ENCODE measurements at places on chromosomes 16 and 17.

GRCh38 chr17:57679906-57680695 lies 65.0 kb downstream of the CCDC182 start:
- peak; percentile 33 for DNase-seq

GRCh38 chr16:56411123-56411522 lies 14.2 kb downstream of the AMFR start:
- DNase-seq = no peak

- no peak for DNase-seq
Observed at GRCh38 chr16:79278506-79278905, 322.0 kb downstream of the MAF start.

DNA sequence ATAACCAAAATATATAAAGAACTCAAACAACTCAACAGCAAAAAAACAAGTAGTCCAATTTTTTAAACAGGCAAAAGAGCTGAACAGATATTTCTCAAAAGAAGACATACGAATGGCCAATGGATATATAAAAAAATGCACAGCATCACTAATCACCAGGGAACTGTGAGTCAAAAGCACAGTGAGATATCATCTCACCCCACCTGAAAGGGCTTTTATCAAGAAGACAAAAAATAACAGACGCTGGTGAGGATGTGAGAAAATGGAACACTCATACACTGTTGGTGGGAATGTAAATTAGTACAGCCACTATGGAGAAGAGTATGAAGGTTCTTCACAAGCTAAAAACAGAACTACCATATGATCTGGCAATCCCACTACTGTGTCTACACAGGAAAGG lies 7.4 kb downstream of the XYLT1 start:
- DNase-seq = no peak

- peak; percentile 93 for DNase-seq
Observed at GRCh38 chr17:16584273-16584995, 15.4 kb upstream of the ZNF287 start.

DNA sequence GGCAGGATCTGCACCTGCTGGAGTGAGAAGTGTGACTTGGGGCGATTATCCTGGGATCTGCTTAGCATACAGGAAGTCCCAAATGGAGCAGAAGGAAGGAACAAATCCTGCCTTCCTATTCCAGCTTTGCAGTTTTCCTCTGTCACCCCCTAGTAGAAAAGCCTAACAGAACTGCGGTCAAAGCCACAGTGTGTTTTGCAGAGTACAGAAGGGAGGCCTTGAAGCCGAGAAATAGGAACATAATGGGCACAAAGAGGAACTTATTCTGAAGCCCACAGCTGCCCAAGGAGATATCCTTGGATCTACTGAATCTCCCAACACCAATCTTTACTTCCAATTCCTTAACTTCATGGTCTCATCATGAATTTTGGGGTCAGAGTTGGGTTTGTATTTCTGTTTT lies 8.5 kb downstream of the KRTAP1-5 start:
- no peak for DNase-seq

DNA sequence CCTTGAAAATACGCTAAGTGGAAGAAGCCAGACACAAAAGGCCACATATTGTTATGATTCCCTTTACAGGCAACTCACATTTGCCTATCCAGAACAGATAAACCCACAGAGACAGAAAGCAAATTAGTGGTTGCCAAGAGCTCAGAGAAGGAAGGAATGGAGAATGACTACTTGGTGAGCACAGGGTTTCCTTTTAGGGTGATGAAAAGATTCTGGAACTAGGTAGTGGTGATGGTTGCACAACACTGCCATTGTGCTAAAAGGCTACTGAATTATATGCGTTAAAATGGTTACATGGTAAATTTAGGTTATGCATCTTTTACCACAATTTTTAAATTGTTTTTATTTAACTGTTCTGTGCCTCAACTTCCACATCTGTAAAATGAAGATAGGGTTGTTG lies 4.4 kb downstream of the COPRS start:
- no peak for DNase-seq

- DNase-seq = no peak
Observed at GRCh38 chr17:71099003-71099714, 929.8 kb downstream of the KCNJ2 start.

- no peak for DNase-seq
Observed at GRCh38 chr16:49799172-49799571, 56.7 kb downstream of the ZNF423 start.

- DNase-seq = no peak
Observed at GRCh38 chr17:6953689-6954088, 42.2 kb upstream of the ALOX12 start.

- no peak for DNase-seq
Observed at GRCh38 chr16:78375055-78375679, 275.7 kb downstream of the WWOX start.

- DNase-seq = no peak
Observed at GRCh38 chr17:17019891-17020456, 22.3 kb upstream of the MPRIP start.

DNA sequence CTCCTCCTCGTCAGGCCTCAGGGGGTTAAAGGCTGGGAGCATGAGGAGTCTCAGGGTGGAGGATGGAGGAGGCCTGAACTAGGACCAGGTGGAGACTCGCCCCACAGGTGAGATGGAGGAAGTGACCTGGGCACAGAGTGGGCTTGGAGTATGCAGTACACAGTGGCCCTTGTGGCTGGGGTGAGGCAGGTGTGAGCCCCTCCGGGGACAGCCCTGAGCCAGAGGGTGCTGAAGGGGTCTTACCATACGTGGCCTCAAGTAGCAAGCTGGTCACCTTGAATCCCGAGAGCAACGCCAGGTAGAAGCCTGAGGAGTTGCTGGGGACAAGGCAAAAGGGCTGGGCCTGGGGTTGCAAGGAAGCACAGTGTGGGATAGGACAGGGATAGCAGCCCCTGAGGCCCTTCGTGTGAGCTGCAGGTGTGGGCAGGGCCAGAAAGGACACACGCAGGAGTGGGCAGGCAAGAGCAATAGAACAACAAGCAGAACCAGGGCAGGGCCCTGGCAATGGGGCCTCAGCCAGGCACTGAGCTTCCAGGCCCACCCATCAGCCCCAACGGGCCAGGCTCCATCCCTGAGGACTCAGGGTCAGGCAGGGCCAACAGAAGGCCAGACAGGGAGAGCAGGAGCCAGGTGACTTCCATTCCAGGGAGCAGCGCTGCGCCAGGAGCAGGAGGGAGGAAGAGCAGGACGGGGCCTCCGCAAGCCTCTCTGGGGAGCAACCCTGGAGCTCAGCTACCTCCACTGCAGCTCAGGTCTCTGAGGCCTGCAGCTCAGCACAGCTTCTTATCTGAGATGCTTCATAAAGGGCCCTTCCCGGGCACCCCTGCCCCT lies 64.2 kb upstream of the TNRC6C start:
- no peak for DNase-seq

DNA sequence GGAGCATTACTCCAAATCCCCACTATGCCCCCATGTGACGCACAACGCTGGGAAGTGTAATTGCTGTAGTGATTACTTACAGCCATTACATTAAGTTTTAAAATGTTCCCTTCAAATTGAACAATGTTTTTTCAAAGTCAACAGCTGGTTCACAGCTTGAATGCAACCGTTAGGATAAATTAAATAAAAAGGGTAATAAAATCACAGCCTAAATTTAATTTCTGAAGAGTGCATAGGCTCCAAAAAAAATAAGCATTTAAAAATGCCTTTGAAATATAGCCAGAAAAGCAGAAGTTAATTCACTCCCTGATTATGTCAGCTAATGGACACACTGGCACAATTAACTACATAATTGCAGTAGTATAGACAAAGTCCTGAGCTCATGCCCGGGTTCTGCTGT lies 50.5 kb upstream of the KDM8 start:
- DNase-seq = no peak

DNA sequence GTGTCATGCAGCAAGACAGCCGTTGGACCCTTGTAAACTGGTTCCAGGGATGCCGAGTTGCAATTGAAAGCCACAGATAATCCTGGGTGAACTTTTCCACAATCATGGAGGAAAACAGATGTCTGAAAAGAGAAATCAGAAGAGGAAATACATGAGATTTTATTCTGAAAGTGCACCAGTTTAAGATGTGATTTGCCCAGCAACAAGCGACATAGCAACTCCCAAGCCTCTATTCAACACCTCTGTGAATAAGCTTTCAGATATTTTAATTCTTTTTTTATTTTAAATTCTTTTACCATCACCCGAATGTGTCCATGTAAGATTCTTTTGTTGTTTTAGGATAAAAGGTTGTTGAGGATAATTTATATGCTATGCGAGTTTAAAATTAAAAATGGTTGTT lies 46.0 kb downstream of the PKD1L3 start:
- DNase-seq = no peak

GRCh38 chr16:4936991-4937781 lies at the start of gene PPL:
Gene PPL, minus strand, starts transcription at chr16:4937148. Its CDS starts 103 bp downstream, at chr16:4937045.
- no peak for DNase-seq

DNA sequence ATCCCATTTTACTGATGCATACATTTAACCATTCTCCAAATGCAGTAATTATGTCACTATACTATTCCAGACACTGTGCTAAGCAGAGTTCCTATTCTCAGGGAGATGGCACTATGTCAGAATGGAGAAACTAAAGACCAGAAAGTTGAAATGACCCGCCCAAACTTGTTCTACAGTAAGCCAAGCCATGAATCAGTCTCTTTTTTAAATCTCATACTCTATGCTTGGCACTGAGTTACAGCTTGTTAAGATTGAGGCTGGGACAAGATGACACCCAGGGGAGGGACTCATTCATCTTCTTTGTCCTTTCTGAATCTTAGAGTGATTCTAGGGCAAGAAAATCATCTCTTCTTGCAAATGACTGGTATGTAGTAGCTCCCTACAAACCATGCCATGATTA lies 247.0 kb upstream of the CCL2 start:
- DNase-seq = no peak

GRCh38 chr16:67535201-67535600 lies 6.6 kb downstream of the RIPOR1 start:
- no peak for DNase-seq

DNA sequence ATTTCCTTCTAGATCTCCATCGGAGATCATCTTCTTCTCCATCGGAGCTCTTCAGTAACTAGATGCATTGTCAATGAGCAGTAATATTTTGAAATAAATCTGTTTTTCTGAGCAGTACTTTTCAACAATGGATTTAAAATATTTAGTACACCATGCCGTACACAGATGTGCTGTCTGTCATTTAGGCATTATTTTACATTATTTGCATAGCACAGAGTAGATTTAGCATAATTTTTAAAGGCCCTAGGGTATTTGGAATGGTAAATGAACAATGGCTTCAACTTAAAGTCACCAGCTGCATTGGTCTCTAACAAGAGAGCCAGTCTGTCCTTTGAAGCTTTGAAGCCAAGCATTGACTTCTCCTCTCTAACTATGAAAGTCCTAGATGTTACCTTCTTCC lies 95.4 kb upstream of the ANKFN1 start:
- DNase-seq = no peak

GRCh38 chr16:59759296-59759695 lies 1025.2 kb upstream of the GOT2 start:
- DNase-seq = no peak

GRCh38 chr17:49130891-49131290 lies 1.7 kb upstream of the B4GALNT2 start:
- DNase-seq = no peak

- no peak for DNase-seq
Observed at GRCh38 chr16:69927056-69927757, 23.9 kb upstream of the CLEC18A start.

DNA sequence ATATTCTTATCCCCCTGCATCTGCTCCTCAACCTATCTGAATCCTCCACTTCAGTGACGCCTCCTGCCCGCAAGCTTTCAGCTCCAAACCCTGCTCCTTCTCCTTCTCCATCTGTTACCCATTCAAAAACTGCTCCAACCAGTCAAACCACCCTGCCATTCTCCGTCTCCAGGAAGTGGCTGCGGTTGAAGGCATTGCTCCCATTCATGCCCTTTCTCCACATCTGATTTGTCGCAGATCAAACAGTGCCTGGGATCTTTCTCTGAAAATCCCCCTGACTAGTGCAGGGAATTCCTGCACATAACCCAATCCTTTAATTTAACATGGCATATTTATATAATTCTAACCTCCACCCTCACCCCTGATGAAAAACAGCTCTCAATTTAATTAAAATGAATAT lies 56.3 kb downstream of the SLFN5 start:
- no peak for DNase-seq

GRCh38 chr17:48871551-48872351 lies 20.8 kb upstream of the ATP5MC1 start:
- DNase-seq = no peak

DNA sequence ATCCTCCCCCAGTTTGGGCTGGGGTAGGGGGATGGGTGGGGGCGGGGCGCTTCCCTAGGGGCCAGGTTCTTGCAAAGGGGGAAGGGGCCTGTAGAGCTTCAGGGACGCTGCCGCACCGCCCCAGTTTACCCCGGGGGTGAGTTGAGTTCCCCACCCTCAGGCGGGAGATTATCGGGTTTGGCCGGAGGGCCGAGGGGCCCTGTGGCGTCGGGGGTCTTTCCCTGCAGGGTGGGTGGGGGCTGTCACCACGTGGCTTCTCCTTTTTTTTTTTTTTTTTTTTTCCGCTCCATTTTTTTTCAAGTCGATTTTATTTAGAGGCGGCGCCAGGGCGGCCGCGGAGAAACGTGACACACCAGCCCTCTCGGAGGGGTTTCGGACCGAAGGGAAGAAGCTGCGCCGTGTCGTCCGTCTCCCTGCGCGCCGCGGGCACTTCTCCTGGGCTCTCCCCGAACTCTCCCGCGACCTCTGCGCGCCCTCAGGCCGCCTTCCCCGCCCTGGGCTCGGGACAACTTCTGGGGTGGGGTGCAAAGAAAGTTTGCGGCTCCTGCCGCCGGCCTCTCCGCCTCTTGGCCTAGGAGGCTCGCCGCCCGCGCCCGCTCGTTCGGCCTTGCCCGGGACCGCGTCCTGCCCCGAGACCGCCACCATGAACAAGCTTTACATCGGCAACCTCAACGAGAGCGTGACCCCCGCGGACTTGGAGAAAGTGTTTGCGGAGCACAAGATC lies at the start of gene IGF2BP1:
Gene IGF2BP1, plus strand, starts transcription at position 283 of the 724 bp plus-strand sequence. Its CDS starts 361 bp downstream, at position 644.
- DNase-seq = peak; percentile 83

- no peak for DNase-seq
Observed at GRCh38 chr17:2985318-2985717, 78.1 kb downstream of the OR1D5 start.

GRCh38 chr16:6947291-6947690 lies 385.4 kb upstream of the RBFOX1 start:
- no peak for DNase-seq

GRCh38 chr16:1107141-1107540 lies 11.1 kb upstream of the C1QTNF8 start:
- DNase-seq = no peak

- no peak for DNase-seq
Observed at GRCh38 chr17:19361944-19362276, 613 bp downstream of the B9D1 start.

DNA sequence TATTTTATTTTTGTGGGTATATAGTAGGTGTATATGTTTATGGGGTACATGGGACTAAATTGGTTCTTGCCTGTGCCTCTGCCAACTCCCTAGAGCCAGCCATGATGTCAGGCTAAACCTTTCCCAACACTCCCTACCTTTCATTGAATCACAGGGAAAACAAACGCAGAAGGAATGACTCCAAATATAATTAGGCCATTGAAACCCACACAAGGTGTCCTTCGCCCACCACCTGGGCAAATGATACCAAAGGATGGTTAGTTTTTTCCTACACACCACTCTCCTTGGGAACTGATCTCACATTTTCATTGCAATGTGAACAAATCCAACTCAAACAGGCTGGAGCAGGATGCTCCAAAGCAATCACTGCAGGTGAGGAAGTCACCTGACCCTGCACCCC lies 27.5 kb downstream of the WSB1 start:
- no peak for DNase-seq

Measured in left forelimb (tissue), 1 donor.